Osteocyte (in vitro differentiated cells): ENCODE measurements at places on chromosomes 4 and X.

GRCh38 chrX:106281383-106281782 is 113.3 kb downstream of the PWWP3B start:
- no peak for DNase-seq

GRCh38 chrX:1554469-1555210 is 17.7 kb upstream of the P2RY8 start:
- DNase-seq, result peak; percentile 62

- no peak for DNase-seq
Observed at GRCh38 chrX:154466907-154467306, 8.8 kb downstream of the PLXNA3 start.

DNA sequence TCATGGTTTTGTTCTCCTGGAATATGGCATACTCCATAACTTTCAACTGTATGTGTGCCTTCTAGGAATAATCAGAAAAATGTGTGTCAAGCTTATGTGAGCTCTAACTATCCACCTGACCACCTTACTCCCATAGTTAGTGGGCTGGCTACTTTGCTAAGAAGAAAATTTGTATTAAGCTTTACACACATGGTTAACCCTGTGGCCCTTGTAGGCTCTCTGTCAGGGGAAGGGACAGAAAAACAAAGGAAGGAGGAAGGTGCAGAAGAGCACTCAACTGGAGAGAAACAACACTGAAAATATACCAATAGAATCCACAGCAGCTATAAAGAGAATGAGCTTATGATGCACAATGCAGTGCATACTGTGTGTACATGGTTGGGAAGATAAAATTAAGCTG is 84.6 kb downstream of the PPP3CA start:
- no peak for DNase-seq

DNA sequence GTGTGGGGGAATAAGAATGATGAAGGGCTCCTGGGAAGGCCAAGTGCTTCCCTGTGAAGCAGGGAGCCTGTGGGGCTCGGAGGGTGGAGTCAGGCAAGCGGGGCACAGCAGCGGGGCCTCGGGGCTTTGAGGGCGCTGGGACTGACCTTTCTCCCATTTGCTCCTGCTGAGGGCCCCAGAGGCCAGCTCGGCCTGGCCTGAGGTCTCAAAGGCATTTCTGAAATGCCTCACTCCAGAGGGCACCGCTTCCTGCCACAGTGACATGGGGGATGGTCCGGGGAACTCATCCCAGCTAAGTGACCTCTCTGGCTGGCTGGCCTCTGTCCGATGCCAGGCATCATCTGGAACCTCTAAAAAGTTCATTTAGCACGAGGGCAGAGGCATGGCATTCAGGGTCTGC is 98.8 kb upstream of the STX18 start:
- no peak for DNase-seq

DNA sequence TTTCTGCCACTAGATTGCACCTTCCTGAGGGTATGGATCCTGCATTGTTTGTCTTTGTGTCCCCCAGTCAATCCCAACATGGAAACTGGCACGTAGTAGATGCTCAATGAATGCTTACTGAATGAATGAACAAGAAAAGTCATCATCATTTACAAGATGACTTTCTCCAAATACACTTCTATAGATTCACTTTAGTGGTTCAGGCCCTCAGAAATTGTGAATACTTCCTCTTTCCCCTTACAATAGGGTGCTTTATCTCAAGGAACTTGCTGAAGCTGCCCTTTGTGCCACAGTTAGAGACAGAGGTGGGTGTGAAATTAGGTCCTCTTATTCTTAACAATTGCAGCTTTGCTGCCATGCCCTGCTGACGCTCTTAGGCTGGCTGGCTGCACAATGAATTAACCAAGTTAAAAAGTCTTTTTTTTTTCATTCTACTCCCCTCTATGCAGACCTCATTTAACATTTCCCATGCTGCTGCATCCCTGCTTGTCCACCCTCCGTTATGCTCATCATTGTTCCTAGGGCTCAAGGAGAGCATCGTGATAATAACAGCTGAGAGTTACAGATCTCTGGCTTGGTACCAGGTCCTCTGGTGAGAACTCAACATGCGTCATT is 108.0 kb upstream of the ZNF518B start:
- no peak for DNase-seq
